Right lung (tissue), 10 donors: ENCODE measurements at places on chromosomes 12 and 14. TPM values are rescaled to one million over a fixed set of nuclear protein-coding genes. Genes with fewer than 3 reads are reported as not detected.
A peak's percentile ranks its signal among the peaks of the same experiment; 100 is the strongest.

Gene ERP27
- polyA plus RNA-seq, result 13.3 TPM

Gene SOAT2
- polyA plus RNA-seq, result 0.24 TPM

Gene SPTSSA
- 30.0 TPM for polyA plus RNA-seq

Gene KRT73
- 0.10 TPM for polyA plus RNA-seq

Gene FGD4
- 13.6 TPM for polyA plus RNA-seq

Gene PTGES3
- 278 TPM for polyA plus RNA-seq

Gene ZFYVE21
- polyA plus RNA-seq, result 54.1 TPM

Gene SCN8A
- 1.2 TPM for polyA plus RNA-seq

Gene ADAMTS20
- polyA plus RNA-seq, result 0.07 TPM

- DNase-seq, result no peak
These were observed 57.1 kb downstream of the GALC start for GRCh38 chr14:87935886-87936285.

GRCh38 chr12:107512391-107512790 lies 173.2 kb upstream of the PWP1 start:
- no peak for DNase-seq

DNA sequence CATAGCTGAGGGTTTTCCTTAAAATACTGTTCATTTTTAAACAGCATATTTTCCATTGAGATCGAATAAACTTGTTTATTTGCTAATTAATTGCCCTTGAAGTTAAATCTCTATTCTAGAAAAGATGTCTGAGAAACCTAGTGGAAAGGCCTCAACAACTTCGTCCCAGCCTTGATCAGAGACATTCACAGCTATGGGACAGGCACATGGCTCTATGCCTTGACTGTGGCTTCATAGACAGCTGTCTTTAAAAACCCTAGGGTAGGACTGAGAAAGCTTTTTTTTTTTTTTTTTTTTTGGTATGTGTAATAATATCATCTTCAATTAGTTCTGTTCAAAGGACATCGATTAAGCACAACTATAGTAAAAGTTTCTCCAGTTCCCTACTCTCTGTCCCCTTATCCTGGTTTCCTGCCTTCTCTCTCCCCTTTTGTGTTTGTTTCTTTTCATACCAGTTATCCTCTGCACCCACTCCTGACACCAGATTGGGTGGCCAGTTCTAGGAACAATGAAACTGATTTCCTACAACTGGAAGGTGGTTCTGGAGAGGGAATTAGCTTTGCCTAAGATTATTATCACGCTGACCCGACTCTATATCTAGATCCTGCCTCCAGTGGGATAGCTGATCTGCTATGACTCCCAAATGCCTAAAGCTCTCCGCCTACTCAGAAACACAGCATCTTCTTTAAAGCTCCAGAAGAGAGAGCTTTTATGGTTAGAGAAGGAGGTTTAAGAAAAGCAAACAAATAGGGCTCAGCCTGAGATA lies 20.3 kb downstream of the SOCS2 start:
- DNase-seq, result no peak

DNA sequence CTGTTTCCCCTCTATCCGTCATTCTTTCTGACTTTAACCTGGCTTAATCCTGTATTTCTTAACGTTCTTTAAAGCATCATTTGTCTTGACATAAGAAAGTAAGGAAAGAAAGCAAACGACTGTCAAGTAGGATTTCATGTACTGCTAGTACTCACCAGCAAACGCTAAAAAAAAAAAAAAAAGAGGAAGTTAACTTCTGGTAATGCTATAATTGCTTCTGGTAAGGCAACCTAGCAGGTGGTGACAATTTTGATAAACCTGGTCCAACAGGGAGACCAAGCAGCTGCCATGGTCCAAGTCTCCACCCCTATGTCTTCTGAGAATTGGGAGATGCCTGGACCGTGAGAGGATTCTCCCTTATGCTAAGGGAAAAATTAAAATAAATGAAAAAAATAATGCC lies 306.6 kb downstream of the DAD1 start:
- DNase-seq, result no peak

- no peak for DNase-seq
These were observed 456.7 kb downstream of the SLC16A7 start for GRCh38 chr12:60052483-60052882.

DNA sequence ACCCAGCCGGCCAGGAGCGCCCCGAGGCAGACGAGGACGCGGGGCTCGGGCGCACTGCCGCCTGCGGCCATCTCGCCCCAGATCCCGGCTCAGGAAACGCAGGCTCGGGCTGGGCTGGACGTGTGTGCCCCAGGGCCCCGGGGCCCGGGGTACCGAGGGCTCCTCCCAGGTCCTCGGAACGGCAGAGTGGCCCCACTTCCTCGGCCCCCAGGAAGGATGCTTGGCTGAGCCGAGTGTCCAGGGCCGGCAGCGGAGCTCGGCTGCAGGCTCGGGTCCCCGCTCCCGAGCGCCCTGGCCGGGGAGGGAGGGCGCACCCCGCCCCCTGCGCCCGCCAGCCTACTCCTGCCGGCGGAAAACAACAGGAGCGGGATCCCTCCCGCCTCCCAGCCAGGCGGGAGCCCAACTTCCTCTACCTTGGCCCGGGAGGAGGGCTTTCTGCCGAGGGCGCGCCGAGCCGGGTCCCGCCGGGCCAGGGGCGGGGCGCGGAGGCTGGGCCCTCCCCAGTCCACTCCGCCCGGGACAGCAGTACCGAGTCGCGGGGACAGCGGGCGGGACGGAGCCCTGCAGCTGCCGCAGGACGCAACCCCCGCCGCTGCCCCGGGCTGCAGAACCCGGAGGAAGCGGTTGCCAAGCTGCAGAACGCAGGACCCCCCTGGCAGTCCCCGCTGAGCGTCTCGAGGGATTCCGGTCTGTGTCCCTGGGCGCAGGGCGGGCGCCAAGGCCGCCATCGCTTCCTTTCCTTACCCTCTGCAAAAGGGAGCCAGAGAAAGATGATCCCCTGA lies at the start of gene VSIG10:
TSS of gene VSIG10 (minus strand) at position 411 of the 782 bp plus-strand sequence. CDS start at position 71, 340 bp downstream.
- peak; percentile 71 for DNase-seq

GRCh38 chr12:108850854-108851573 lies 6.4 kb downstream of the SSH1 start:
- DNase-seq, result no peak

GRCh38 chr12:49948866-49949845 lies 1.4 kb upstream of the AQP2 start:
- no peak for DNase-seq

DNA sequence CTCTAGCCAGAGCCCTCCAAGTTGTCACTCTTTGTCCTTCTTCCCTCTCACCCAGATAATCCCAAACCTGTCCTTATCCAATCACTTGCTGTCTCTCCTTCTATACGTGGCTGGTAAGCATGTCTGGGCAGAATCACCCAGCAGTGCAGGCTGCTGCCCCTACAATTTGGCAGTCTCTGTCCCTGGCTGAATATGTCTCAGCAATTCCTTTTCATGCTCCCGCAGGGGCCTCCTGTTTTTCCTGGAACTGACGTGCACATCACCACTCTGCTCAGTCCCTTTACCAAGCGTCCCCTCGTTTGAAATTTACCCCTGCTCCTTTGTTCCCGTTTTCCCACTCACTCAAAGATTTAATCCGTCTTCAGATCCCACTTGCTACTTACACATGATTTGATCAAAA lies 80.0 kb downstream of the ST8SIA1 start:
- DNase-seq, result no peak

GRCh38 chr12:80032946-80033345 lies 66.4 kb upstream of the OTOGL start:
- DNase-seq, result no peak

DNA sequence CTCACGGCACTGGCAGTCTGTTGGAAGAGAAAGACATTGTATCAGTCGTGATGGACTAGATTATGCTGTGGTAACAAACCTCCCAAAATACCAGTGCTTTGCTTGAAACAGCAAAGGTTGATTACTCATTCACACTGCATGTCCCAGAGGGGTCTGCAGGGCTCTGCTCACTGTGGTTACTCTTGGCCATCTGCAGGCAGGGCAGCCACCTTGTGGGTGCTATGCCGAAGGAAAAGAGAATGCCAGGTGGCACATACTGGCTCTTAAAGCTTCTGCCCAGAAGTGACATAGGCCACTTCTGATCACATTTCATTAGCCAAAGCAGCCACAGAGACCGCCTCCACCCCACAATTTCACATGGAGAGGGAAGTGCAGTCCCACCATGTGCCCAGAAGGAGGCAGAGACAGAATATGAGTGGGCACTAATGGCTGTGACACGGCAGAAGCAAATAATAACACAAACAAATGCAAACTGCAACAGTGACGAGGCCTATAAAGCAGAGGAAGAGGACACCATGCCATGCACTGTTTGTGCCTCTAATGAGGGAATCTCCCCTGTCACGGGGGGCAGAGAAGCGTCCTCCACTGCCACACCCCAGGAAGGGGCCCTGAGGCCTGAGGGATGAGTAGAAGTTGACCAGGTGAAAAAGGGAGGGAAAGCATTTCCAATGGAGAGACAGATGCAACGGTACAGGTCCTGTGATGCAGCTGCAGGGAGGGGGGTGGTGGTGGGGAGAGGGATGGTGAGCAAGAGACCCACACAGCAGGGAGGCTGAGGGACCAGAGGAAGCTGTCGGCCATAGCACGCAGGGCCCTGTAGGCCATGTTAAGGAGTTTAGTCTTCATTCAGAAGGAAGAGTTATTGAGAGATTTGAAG lies 51.7 kb upstream of the KICS2 start:
- no peak for DNase-seq

DNA sequence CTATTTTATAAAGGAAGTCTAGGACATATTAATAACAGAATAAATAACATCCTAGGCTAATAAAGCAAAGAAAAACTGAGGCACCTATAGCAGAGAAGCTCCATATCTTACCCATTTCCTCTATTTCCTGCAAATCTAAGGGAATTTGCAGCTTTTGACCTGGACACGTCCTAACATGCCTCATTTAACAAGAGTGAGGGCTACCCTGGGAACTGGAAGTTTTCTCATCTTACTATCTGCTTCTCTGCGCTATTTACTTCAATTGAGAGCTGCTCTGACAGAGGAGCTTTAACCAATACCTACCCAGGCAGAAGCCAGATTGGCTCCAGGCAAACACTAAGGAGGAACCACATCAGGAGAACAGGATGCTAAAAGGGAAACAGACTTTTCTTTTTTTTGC lies 5.7 kb downstream of the YBX3 start:
- no peak for DNase-seq

DNA sequence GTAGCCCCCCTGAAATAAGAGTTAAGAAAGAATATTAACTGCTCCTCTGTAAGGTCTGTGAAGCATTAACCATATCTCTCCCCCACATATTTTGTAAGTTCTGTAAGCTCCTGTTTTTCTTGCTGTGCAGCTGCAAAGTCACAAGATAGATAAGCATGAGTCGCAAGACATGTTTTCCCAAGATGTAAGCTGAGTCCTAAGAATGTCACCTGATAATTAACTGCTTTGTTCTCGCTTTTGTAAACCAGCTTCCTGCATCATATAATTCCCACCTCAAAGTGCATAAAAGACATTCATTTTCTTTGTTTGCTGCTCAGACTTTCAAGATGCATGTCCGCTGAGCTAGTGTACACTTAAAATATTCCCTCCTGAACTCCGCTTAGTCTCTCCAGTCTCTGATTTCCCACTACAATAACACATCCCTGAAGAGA lies 27.0 kb upstream of the PHC1 start:
- no peak for DNase-seq

GRCh38 chr14:33057585-33057984 lies 118.9 kb downstream of the NPAS3 start:
- no peak for DNase-seq

DNA sequence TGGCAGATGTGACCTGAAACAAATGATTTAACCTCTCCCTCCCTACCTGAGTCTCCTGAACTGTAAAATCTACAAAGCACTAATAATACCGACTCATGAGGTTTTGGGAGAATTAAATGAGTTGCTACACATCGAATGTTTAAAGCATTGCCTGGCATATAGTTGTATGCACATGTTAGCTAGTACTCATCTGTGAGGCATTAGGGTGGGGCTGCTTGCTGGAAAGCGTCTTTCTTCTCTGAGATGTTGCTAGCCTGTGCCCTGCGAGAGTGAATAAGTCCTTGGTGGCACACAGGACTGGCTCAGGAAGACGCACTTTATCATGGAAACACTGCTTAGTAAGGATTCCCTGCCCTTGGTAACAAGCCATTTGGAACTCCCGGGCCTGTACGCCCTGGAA lies 6.1 kb downstream of the RAPGEF3 start:
- no peak for DNase-seq

GRCh38 chr14:104639885-104640548 lies 35.4 kb upstream of the TMEM179 start:
- peak; percentile 51 for DNase-seq

GRCh38 chr14:36076197-36076596 lies 100.3 kb downstream of the PTCSC3 start:
- DNase-seq, result no peak

GRCh38 chr12:96774496-96775256 lies 132.4 kb upstream of the NEDD1 start:
- no peak for DNase-seq

DNA sequence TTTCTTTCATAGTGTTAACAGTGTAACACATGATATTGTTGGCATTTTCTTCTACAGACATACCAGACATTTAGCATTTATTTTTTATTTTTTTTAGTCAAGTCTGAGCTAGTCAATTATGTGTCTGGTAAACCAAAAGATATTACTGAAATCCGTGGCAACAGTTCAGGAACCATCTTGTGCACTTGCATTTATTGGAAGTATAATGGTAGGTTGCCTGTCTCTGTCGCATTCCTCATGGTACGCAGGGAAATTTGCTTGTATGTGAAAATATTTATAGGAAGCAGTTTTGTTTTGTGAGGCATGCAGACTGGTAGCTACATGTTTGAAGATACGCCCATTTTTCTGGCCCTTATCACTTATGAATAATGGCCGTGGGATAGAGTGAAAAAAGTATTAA lies 186.1 kb upstream of the SLC38A2 start:
- DNase-seq, result no peak

GRCh38 chr14:105917933-105918436 lies 391.6 kb downstream of the TMEM121 start:
- no peak for DNase-seq

GRCh38 chr14:80965037-80965436 lies 9.6 kb downstream of the TSHR start:
- DNase-seq, result no peak

DNA sequence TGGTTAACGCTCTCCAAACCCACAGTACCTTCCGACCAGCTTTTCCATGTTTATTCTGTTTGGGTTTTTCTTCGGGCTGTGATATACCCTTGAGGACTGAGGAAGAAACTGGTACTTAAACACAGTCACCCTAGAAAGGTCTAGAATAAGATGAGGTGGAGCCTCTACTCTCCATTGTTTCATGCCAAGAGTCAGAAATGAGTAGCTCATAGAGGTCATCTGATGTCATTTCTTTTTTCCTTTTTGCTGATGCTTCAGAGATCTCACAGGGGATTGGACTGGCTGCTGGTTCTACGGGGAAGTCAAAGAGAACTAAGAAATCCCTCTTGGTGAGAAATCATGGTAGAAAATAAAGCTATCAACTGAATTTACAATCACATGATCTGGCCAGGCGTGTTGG lies 538.2 kb upstream of the TMEM132C start:
- DNase-seq, result no peak

- DNase-seq, result no peak
These were observed 526 bp downstream of the MLXIP start for GRCh38 chr12:122079033-122079531.
